ENCODE measurements at places on chromosomes 7 and 10. TPM values are rescaled to one million over a fixed set of nuclear protein-coding genes. Genes with fewer than 3 reads are reported as not detected.

The WNT8B gene
- total RNA-seq = 0.10 TPM

The OPALIN gene
- not detected for total RNA-seq

The OR2A7 gene
- not detected for total RNA-seq

The PRKCQ gene
- total RNA-seq = 0.22 TPM

The CYP26A1 gene
- total RNA-seq = not detected

The NEUROG3 gene
- not detected for total RNA-seq

The NUTM2E gene
- total RNA-seq = not detected

The ELFN1 gene
- 1.3 TPM for total RNA-seq

The EPO gene
- total RNA-seq = not detected

The NEUROD6 gene
- not detected for total RNA-seq

The KIF11 gene
- total RNA-seq = 40.2 TPM

The OR6V1 gene
- not detected for total RNA-seq

The CAV2 gene
- 112 TPM for total RNA-seq

The FAM25A gene
- total RNA-seq = not detected
